Esophagus mucosa (tissue), 1 donor: ENCODE measurements at places on chromosomes 6 and 20.

DNA sequence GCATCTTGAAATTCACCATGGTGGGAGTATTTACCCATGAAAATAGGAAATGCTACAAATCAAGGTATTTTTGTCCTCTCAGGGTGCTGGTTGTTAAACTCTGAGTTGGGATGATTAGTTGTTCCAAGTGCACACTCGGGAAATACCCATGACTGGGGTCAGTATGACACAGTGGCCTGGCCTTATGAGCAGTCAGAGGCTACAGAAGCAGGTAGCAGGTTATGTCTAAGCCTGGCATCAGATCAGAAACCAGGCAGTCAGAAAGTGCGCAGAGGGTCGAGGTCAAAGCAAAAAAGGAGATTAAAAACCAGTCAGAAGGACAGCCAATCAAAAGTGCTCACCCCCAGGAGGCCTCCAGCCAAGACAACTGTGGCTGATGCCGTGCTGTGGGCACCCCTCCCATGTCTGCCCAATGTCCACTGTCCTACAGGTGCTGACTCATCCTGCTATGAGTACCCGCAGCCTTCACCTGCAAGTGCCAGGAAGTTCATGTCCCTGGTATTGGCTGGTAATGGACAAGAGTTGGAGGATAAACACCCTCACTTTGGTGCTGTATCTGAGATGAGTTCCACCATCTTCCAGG, 117.4 kb upstream of the SLC24A3 start:
- ATAC-seq, result no peak

GRCh38 chr6:467671-468082, 76.1 kb downstream of the IRF4 start:
- no peak for ATAC-seq

GRCh38 chr20:957544-957943, 41.4 kb upstream of the ANGPT4 start:
- ATAC-seq, result no peak

- ATAC-seq, result no peak
Observed at GRCh38 chr20:48652961-48653705, 174.7 kb downstream of the PREX1 start.

DNA sequence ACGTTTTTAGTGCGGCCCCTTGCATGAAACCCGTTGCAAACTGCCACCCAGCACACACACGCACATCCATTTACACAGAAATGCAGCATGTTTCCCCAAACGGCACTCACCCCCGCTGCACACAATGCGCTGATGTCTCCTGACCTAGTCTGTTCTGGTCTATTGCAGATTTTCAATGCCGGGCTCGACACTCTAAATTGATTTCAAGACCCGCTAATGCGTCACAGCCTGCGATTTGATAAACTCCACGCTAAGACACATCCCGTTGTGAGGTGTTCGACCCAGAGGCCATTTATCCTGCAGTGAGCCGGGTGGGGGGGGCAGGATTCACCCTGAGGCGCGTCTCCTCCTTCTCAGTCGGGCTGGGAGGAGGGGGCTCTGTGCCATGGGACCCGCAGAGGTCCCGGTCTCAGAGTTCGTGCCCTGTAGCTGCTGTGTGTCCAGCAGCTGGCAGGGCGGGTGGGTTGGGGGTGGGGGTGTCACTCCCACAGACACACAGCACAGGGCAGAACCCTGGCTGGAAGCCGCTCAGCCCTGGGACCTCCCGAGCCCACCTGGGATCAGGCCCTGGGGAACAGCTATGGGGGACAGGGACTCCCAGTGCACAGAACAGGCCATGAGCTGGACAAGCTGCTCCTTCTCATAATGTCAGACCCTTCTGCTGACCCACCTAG, 367.9 kb downstream of the PREX1 start:
- ATAC-seq, result no peak

DNA sequence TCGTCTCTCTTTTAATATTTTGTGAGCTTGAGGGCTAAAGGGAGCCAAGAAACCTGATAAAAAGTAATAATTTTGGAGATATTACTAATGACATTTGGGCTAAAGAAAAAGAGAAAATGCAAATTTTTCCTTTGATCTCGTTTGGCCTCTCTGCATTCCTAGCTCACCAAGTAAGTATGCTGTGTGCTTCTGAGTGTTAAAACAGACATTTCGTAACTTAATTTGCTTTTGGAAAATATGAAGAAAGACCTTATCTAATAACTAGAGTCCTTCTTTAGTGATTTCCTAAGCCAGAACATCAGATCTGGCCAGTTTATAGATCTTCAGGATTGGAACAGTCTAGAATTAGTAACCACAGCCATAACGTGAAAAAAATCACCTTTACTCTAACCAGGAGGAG, 872.9 kb upstream of the SLC35B3 start:
- ATAC-seq, result no peak

GRCh38 chr6:130500693-130501092, 134.9 kb downstream of the TMEM200A start:
- peak; percentile 66 for ATAC-seq

DNA sequence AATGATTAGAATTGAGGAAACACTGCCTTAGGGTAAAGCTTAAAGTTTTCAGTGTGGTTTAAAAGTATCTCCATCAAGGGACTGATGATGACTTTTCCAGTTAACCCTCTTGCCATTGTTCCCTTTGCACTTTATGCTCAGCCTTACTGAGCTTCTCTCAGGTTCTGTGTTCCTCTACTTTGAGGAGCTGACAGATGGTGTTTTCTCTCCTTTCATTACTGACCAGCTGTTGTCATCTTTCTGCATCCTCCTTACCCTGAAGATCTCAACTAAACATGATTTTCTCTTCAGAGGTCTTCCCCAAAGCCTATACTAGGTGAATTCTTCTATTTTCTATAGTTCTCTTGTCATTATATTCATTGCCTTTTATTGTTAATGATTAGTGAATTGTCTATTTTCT, 475.6 kb upstream of the SYNCRIP start:
- no peak for ATAC-seq

GRCh38 chr6:56840467-56841380, 114.2 kb upstream of the BEND6 start:
- no peak for ATAC-seq

GRCh38 chr6:75937846-75938245, 134.6 kb downstream of the IMPG1 start:
- no peak for ATAC-seq

DNA sequence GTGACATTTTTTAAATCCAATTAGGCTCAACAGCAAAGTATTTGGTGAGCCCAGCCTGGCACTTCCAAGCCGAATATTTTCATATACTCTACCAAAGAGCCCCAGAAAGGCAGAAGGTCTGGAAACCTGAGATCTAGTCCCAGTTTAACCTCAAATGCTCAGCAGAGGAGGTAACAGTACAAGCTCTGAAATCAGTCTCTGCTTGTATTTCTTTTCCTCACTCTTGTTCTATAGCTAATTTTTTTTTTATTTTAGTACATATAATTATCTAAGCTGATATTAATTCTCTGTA, 9.1 kb downstream of the SOD2 start:
- ATAC-seq, result no peak

DNA sequence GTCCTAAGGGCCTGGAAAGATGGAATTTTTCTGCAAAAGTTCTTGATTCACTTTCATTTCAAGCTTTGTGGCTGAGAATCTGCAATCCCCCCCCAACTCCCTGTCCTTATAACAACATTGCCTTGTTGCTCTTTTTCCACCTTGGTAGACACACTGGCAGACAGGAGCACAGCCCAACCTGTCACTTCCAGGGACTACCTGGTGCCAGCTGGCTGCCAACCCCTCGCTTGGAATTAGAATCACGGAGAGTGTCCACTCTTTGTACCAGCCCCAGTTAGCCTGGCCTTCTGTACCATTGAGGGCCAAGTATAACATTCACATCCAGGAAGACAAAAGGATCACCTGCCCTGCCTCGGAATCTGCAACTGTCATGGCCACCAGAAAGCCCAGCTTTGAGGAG, 74.7 kb downstream of the POPDC3 start:
- ATAC-seq, result no peak

GRCh38 chr6:30981942-30982772, 1.4 kb upstream of the MUC21 start:
- ATAC-seq, result peak; percentile 61

DNA sequence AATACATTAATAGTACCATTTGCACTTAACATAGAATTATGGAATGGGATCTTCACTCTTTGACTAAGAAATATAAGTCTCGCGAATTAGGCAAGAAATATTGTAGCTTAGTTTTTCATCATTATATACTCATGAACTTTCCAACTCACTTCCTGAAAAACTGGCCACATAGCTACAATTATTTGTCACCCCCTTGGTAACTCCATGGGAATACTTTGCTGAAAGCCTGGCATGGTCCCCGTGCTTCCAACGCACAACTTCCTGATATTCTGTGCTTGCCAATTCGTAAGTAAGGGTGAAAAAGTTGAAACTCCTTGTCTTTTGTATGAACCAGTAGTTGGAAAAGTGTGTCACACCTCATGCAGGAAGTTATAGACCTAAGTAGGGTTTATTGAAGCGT, 23.7 kb upstream of the HLA-DQA1 start:
- no peak for ATAC-seq

DNA sequence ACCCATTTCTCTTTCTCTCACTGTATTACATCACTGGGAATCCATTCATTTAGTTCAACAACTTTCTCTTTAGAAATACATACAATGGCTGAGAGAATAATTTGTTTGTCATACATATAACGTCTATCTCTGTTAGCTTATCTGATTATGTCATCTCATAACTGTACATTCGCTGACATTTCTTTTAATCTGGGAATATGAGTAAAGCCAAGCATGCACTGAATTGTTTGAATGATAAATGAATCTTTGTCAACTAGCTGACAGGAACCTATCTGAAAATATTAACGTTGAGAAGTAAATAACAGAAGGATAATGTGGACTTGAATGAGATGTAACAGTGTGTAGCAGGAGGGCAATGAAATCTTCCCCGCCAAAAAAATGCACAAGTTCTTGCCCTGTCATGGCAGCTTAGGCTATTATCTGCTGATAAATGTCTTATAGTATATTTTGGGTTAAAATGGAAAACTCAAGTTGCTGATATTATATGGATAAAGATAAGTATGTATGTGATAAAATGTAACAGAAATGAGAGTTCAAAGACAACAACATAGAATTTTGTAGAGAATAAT, 581.2 kb upstream of the ADGRB3 start:
- no peak for ATAC-seq

DNA sequence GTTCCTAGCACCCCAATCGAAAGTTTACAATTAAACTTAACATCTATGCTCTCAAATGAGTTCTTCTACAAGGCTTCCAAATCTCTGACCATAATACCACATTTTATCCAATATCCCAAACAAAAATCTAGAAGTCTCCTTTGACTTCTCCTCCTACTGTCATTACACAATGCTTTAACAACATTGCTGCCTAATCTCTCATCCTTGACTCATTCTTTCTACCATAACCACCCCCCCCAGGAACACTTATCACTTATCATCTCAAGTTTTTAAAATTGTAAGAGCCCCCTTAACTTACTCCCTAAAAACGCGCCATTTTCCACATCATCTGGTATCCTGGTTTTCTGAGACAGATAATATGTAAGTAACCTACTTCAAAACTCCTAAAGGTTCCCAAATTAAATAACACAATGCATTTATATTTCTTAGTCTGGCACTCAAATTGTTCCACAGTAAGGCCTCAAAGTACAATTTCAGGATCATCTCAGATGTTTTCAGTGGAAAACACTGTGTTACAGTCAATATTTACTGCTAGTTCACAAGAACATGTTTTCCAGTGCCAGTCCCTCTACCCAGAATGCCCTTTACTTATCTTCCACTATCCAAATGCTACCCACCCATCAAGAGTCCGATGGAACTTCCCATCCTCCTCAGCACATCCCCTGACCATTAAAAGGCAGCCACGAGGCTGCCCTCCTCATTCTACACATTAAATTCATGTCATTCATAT, 308.2 kb upstream of the THEMIS start:
- no peak for ATAC-seq

DNA sequence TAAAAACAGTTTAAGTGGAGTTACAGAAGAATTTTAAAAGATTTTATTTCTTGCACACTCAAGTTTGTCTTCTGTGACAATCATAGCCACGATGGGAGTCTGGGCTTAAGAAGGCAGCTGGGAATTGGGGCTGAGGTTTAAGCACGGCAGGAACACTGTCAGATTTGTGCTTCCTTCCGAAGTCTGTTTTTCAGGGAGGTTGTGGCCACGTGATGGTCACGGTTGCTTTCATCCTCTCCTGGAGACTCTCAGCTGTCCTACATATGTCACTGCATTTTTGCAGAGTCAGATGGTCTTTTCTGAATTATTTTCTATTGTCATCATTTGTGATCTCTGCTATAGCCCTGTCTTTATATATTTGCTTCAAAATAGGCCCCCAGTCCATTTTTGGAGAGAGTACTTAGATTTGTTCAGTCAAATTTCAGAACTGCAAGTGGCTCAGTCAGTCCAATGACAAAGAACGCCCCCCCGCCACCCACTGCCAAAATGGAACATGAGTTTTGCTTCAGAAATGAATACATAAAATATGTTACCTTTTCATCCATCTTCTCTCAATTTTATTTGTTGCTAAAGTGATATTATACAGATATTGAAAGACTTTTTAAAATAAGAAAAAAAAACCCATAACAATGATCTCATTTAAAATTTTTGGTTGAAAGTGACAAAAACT, 111.8 kb upstream of the ZFP64 start:
- no peak for ATAC-seq

DNA sequence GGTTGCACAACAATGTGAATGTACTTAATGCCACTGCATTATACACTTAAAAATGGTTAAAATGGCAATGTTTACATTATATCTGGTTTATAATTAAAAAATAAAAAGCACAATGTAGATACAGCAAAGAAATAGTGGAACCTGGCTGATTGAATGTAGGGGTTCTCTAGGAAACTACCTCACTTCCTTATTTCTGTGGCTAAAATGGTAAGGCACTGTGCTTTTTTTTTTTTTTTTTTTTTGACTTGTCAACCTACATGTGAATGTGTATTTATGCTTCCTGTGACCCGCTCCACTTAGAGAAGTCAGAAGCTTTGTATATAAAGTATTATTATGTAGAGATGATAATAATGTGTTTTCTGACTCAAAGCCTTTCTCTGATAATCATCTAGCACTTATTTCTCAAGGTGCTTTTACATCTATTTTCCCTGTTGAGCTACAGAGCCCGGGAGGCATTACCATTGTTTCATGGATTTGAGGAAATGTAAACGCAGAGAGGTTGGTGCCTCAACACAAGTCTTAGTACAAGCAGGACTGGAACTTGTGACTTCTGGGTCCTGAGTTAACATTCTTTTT, 55.0 kb downstream of the SOX4 start:
- no peak for ATAC-seq

DNA sequence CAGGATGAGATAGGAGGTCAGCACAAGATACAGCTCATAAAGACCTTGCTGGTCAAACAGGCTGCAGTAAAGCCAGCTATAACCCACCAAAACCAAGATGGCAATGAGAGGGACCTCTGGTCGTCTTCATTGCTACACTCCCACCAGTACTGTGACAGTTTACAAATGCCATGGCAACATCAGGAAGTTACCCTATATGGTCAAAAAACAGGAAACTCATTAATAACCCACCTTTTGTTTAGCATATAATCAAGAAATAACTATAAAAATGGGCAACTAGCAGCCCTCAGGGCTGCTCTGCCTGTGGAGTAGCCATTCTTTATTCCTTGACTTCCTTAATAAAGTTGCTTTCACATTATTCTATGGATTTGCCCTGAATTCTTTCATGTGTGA, 30.9 kb downstream of the SLC22A2 start:
- no peak for ATAC-seq
